ENCODE measurements at places on chromosomes 3 and 15.
A peak's percentile ranks its signal among the peaks of the same experiment; 100 is the strongest.

DNA sequence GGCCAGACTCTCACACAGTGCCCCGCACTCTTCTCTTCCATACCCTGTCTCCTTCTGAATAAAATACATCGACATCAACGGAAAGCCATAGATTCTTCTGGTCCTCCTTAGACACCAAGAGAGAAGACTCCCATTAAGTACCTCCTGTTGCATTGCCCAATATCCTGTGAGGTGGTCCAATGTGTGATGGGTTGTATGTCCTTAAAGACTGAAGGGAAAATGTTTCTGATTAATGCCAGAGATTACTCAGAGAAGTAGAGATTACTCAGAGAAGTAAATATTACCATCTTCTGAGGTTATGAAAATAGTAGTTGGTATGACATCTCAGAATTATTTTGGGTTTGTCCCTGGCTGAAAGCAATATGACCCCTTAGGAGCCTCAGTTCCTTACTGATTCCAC is 60.8 kb upstream of the GALNT15 start:
- no peak for DNase-seq

- no peak for DNase-seq
These were observed 567.7 kb upstream of the TBL1XR1 start for GRCh38 chr3:177764933-177765332.

DNA sequence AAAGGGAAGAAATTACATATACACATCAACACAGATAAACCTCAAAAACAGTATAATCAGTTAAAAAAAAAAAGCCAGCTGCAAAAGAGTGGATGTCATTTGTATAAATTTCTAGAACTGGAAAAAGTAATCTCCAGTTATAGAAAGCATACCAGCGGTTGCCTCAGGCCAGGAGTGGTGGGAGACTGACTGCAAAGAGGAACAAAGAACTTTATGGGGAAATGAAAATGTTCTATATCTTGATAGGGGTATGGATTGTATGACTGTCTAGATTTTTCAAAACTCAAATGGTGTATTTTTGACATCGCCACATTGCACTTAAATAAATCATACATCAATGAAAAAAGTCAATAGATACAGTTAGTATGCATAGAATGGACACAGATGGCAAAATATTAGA is 241.6 kb downstream of the SCAPER start:
- no peak for DNase-seq

DNA sequence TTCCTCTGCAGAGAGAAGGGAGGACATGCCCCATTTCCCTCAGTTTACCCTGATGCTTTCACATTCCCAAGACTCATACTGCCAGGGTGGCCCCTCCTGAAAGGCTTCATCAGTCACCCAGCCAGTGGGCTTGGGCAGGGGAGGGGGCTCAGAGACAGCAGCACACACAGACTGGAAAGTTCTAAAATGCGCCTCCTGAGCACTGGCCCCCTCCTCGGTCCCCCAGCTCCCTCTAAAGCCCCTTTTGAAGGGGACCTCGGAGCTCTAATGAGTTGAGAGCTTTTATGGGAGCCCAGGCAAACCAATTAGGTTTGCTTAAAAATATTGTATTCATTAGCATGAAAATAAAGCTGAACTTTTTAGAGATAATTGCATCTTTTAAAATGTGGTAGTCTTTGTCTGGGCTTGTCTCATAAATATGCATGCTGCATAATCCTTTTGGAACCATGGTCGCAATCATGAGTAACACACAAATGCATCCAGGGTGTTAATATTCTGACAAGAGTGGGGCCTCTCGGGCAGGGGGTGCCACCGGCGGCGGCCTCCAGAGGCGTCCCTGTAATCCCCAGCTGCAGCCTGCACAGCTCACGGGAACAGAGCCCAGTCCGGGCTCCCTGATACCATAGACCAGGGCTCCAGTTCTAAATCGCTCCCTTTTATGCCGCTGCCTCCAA is 78.5 kb downstream of the RPLP1 start:
- no peak for DNase-seq

GRCh38 chr15:48059791-48060190 is 61.0 kb upstream of the SLC24A5 start:
- DNase-seq: no peak

- DNase-seq: no peak
These were observed 792.6 kb downstream of the NAALADL2 start for GRCh38 chr3:175651716-175652115.

GRCh38 chr15:29268706-29269484 is 727 bp downstream of the NSMCE3 start:
- DNase-seq: peak; percentile 20

DNA sequence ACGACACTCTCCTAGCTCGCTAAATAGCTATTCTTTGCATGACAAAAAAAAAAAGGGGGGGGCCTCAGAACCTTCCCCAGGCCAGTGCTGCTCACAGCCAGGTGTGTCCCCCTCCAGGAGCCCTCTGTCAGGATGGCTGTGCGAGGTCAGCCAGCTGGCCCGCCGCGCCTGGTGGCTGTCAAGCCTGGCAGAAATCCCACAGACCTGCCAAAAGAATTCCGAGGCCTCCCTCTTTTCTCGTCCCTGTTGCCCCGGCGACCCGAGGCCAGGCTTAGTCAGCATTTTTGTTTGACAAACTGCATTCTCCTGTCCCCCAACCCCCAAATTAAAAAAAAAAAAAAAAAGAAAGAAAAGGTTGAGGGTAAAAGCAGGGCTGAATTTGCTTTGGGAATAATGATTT is 61.9 kb downstream of the TM4SF4 start:
- DNase-seq: no peak

Data from stimulated activated CD4-positive, alpha-beta T cell treated with anti-CD3 and anti-CD28 coated beads, Interleukin-1b, Interleukin-23, amount 100 ng/mL, for 4 hours (primary cell).